ENCODE measurements at places on chromosomes 12 and 14. TPM values are rescaled to one million over a fixed set of nuclear protein-coding genes. Genes with fewer than 3 reads are reported as not detected.

GRCh38 chr14:93963692-93964091 is 12.7 kb downstream of the ASB2 start:
- DNase-seq: no peak

DNA sequence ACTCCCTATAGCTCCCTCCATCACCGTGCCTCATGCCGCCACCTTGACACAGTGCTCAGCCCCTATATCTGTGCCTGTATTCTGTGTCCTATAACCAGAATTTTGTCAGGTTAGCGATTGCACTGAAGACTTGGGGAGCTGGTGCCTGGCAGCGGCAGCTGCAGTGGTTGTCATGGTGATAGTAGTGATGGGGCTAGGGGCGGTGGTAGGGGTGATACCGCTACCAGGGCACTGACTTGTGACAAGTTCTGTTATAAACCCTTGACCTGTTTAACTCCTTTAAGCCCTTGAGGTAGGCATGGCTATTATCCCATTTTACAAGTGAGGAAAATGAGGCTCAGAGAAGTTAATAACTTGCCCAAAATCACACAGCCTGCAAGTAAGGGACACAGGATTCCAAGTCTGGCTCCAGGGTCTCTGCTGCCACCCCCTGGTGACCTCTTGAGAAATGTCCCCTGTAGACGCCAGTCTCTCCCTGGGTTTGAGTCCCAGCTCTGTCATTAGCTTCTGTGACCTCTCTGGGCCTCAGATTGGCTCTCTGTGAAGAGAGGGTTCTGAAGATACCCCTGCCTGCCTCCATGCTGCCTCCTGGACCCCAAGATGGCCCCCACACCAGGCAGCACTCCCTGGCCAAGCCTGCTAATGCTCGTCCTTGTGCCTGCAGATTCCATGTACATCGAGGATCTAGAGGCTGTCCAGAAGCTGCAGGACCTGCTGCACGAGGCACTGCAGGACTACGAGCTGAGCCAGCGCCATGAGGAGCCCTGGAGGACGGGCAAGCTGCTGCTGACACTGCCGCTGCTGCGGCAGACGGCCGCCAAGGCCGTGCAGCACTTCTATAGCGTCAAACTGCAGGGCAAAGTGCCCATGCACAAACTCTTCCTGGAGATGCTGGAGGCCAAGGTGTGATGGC is 121.9 kb downstream of the ESRRB start:
- no peak for DNase-seq

GRCh38 chr14:34693228-34693939 is 21.0 kb downstream of the CFL2 start:
- DNase-seq: peak; percentile 54

DNA sequence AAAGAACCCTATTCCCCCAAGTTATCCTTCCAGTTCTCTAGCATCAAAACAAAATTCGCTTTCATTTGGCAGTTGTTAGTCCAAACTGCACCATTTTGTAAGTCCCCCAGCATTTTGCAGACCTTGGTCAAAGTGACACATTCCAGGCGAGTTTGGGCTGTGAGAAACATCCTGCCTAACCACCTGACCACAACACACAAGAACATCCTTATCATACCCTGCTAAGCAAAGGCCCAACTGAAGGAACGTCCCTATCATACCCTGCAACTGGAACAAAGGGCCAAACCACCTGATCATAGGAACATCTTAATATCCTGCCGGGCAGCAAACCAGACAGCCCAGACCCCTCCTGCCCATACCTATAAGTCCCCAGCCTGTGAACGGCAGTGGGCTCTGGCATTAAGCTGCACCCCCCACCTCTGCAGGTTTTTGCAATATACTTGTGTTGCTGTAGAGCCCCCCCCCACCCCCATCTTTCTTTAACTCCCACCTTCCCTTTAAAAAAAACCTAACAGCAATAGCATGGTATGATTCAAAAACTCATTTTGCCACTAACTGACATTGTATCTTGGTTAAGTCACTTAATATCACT is 2.7 kb downstream of the PCNX4 start:
- no peak for DNase-seq

DNA sequence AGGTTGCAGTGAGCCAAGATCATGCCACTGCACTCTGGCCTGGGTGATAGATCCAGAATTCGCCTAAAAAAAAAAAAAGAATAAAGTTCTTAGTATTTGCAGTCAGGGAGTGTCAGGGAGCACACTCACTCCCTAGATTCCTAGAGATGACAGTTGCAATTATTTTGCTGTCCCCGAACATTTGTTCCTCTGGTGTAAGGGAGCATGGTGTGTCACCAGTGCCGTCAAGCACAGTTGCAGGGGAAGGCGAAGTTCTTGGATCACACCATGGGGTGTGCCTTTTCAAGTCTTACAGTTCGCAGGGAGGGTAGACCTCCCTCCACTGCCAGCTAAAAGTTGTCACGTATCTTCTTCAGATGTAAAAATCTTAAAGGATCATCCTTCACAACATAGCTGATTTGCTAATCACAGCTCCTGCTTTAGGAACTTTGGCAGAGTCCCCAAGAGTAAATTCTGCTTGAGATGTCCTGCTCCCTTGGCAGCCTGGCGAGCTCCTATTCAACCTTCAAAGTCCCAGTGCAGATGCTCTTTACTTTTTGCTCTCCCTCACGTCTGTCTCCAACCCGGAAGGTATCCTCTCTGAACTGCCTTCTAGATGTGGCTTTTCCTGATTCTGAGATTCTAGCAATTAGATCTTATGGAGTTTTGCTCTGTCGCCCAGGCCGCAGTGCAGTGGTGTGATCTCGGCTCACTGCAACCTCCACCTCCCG is 11.3 kb downstream of the ACACB start:
- no peak for DNase-seq

- DNase-seq: peak; percentile 33
Measured at GRCh38 chr14:94394581-94395207, 6.3 kb upstream of the SERPINA1 start.

DNA sequence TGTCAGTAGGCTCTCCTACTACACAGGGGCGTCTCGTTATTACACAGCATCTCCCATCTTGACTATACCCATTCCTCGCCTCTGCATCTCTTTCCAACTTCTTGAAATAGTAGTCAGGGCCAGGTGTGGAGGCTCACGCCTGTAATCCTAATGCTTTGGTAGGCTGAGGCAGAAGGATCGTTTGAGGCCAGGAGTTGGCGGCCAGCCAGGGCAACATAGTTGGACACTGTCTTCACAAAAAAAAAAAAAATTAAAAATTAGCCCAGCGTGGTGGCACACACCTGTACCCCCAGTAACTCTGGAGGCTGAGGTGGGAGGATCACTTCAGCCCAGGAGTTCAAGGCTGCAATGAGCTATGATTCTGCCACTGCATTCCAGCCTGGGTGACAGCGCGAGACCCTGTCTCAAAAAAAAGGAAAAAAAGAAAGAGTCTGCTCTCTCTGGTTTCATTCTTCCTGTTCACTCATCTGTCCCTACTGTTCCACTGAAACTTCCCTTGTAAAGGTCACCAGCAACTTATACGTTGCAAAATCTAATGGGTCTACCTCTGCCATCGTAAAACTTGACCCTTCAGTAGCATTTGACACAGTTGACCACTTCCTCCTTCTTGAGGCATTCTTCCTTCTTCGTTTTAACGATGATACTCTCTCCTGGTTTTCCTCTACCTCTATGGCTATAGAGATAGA is 41.0 kb upstream of the PTGR2 start:
- DNase-seq: no peak

- DNase-seq: no peak
Measured at GRCh38 chr12:130685250-130685787, 30.8 kb downstream of the RIMBP2 start.

Gene OAS2
- 3.2 TPM for total RNA-seq

Gene TC2N
- 24.3 TPM for total RNA-seq

All from testis (tissue), 5 donors.